Pons (tissue), 1 donor: ENCODE measurements at places on chromosomes 6 and 20.

GRCh38 chr6:33808641-33809180, 4.9 kb upstream of the MLN start:
- no peak for DNase-seq

DNA sequence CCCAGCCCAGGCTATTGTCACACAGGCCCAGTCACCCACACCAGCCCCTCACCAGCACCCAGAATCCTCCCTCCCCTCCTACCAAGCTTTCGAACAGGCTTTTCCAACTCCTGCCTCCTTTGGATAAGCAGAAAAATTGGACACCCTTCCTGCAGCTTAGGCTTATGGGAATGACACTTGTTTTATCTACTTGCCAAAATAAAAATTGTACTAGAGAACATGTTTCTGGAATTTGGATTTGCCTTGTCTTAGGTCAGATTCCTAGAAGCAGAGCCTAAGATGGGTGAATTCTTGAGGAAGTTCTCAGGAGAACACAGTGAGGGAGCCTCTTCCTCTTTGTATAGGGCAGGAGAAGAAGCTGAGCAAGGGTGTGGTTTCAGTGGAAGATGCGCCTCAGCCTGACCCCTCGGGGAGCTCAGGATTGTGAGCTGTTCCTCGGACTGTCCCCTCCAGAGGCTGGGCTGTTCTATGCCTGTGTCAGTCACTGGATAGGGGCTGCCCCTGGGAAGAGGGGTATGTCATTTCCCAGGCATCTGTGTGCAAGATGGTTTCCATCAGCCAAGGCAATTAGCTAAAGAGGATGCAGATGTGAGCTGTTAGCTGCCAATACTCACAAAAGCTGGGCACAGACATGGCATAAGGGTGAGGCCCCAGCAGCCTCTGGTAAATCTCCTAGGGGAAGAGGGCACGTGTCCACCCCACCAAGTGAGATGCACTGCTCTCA, 33.9 kb downstream of the ITPR3 start:
- no peak for DNase-seq

DNA sequence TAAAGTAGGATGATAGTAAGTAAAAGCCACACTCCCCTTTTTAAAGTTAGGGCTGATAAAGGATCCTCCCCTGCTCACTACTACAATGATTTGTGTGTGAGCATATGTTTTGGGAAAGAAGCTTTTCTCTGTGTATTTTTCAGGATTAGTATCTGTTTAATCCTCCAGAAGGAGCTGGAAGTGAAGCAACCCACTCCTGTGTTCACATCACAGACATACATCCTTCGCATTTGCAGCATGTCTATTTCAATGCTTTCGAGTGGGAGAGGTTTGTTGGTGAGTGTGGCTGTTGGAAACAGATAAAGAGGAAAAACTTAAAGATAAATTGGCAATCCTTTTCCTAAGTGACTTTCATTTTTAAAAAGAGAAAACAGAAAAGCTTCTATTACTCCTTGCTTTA, 31.6 kb upstream of the RGS17 start:
- DNase-seq: no peak

DNA sequence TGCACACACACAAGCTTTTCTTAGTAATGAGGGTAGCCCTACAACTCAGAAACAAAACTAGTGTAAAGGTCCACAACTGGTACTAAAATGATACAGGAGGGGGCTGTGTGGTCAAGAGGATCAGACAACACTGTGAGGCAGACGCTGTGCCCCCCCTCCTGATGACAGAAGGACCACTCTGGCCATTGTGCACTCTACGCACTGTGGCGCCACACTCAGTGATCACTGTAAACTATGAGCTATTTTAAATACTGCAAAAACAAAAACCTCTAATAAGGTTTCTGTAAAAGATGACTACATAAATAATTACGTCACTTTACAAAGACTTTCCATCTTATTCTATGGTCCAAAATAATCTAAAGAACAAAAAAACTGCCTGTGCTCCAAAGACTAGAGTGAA, 96.1 kb downstream of the SLC23A2 start:
- DNase-seq: no peak
